ENCODE measurements at places on chromosomes 12 and 14.

- DNase-seq: peak; percentile 51
Observed at GRCh38 chr14:26887847-26888246, 290.0 kb upstream of the NOVA1 start.

DNA sequence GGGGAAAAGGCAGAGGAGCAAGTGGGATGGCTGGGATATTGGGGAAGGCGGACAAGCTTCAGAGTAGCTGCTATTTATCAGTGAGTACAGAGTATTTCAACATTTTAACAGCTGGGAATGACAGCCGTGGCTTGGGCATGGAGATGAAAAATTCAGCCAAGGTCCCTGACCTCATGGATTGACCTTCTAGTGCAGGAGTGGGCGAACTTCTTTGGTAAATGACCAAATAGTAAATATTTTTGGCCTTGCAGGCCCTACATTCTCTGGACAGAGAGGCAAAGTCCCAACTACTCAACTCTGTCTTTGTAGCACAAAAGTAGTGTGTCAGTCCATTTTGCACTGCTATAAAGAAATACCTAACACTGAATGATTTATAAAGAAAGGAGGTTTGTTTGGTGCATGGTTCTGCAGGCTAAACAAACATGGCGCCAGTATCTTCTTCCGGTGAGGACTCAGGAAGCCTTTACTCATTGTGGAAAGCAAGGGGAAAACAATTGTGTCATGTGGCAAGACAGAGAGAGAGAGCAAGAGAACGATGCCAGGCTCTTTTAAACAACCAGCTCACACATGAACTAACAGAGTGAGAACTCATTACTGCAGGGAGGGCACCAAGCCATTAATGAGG is 33.6 kb downstream of the TMEM233 start:
- no peak for DNase-seq

- peak; percentile 32 for DNase-seq
Observed at GRCh38 chr12:6062757-6063735, 61.4 kb downstream of the VWF start.

DNA sequence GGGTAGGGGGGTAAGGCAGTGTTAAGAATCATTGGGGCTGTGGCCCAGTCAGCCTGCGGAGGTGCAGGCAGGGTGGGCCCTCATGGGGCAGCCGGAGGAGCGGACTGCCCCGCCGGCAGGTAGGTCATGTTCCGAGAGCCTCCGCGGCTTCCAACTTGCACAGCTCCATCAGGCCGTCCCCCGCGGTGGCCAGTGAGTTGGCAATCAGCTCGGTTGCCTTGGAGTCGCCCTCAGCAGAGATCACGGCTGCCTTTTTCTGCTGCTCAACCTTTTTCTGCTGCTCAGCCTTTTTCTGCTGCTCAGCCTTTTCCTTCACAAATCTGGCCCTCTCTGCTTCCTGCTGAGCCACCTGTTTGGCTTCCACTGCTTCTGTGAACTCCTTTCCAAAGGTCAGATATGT is 41.1 kb upstream of the CSRNP2 start:
- DNase-seq: no peak

DNA sequence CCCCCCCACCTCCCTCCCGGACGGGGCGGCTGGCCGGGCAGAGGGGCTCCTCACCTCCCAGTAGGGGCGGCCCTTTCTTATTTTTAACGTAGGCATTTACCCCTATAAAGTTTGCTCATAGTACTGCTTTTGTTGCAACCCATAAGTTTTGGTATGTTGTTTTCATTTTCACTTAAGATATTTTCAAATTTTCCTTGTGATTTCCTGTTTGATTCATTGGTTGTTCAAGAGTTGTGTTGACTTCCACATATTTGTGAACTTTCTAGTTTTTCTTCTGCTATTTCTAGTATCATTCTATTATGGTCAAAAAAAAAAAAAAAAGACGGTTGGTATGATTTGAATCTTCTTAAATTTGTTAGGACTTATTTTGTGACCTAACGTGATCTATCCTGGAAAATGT is 6.5 kb downstream of the NOXRED1 start:
- no peak for DNase-seq

GRCh38 chr12:106767206-106767605 is 7.3 kb upstream of the RIC8B start:
- DNase-seq: no peak

GRCh38 chr14:99037777-99038430 is 234.1 kb downstream of the BCL11B start:
- DNase-seq: no peak

GRCh38 chr12:68667896-68668295 is 18.9 kb upstream of the NUP107 start:
- no peak for DNase-seq

DNA sequence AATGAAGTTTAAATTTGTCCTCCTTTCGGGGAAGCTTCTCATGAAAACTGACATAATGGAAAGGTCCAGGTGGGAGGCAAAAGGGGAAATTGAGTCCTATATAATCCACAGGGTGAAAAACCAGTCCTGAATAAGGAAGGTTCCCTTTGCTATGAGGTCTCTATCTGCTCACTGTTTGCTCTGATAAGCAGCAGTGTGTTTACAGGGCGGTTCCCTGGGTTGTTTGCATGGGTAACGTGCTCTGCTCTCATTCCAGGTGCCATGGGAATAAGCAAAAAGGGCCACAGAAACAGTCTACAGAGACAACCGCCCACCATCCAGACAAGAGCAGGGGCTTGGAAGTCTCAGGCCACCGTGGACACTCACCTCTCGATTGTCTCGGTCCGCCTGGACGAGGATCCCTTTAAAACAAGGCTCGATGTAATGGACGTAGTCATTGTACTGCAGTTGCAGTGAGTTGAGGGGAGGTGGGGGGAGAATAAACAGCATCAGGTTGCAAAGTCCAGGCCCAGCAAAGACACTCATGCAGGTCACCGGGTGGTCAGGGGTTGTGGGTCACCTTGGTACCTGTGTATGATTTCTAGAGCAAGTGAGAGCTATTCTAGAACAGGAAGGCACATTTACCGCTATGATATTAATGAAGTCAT is 32.7 kb downstream of the CACNA2D4 start:
- no peak for DNase-seq

DNA sequence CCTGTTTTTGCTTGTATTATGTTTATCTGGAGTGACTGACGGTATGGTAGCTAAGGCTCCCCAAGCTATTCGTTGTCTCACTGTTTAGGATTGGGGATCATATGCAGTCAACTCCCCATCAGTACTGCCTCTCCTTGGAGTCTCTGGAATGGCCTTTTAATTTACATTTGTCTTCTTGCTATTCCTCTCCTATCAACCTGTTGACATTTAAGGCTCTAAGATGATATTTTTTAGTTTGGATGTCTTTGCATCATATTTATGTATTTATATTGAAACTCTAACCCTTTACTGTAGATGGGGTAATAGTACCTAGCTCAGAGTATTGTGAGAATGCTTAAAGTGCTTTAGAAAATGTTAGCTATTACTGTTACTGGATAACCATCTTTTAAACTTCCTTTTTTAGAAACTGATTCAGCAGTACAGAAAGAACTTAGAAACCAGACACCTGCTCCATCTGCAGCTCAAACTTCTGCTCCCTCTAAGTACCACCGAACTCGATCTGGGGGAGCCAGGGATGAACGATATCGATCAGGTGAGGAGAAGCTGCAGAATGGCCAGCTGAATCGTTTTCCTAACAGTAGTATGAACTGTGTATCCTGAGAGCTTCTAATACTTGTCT is 123.5 kb upstream of the ATF1 start:
- DNase-seq: no peak

DNA sequence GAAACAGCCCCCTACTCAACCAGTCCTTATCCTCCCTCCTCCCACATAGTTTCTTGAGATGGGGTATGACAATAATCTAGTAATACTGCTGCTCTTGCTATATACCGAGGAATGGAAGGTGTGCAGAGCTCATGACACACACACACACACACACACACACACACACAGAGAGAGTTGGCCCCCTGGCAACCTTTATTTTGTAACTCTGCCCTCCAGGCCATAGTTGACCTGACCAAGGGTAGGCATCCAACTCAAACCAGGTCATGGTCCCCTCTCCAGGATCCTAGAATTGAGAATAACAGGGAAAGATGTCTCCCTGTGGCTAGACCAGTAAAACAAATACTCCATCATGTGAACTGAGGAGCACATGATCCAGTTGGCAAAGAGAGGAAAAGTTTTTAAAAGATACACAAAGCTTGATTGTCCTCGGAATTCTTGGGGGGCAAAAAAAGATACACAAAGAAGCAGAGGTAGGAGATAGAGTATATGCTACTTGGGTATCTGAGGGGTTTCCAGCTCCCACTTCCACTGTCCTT is 11.3 kb downstream of the ERO1A start:
- no peak for DNase-seq

DNA sequence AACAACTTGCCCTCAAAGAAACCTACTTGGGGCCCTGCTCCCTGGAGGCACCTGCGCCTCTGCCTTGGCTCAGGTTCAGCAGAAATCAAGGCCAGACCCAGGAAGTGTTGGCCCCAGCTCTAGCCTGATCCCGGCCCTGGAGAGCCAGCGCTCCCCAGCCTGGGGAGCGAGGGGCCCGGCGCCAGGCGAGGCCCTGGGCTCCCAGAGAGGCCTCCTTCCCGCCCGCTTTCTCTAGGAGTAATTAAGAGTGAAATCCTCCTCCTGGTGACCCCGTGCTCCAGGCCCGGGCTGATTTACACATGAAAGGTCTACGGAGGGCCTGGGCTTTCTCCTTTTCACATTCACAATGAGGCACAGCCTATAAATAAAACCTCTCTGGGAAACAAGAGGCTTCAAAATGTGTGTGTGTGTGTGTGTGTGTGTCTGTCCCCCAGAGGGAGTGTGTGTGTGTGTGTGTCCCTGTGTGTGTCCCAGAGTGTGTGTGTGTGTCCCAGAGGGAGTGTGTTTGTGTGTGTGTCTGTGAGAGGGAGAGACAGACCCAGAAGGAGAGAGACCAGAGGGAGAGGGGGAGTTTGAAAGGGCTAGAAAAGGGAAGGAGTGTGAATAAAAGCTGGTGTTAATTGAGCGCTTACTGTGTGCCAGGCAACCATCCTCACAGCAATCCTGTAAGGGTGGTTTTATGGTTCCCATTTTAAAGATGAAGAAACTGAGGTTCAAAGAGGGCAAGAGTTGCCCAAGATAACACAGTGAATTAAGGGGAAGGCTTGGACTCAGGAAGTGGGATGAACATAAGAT is 23.8 kb upstream of the COX6A1 start:
- DNase-seq: no peak

- peak; percentile 76 for DNase-seq
Observed at GRCh38 chr14:71703477-71703876, 228.8 kb upstream of the RGS6 start.

GRCh38 chr12:65126482-65126881 is 5.4 kb upstream of the WIF1 start:
- no peak for DNase-seq

DNA sequence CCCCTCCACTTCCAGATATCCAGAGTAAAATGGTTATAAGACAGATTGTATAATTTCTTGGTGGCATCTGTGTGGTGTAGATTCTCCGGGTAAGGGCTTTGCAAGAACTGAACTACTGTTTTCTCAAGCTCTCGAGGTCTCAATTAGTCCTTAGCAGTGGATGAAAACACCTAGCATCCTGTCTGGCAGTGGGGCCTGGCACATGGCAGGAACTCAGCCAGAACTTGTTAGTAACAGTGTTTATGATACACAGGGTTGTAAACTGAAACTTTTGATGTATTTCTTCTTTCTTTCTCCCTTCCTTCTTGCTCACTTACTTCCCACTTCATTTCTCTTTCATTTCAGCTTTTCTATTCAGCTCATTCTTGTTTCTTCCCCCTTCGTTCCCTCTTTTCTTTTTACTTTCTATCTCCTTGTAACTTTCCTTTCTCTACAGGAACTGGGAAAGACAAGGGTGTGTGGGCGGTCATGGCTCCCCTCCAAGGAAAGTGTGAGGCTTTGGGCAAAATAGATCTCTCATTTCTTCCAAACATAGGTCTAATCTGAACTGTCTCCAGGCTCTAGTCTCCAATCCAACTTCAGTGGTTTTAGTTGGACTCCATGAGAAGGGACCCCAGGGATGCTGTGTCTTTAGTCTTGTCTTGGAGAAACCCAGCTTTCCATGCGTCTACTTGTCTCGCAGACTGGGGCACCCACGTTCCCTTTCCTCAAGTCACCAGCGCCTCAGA is 159.7 kb downstream of the PAH start:
- no peak for DNase-seq

GRCh38 chr12:5568325-5568981 is 136.5 kb downstream of the NTF3 start:
- no peak for DNase-seq

DNA sequence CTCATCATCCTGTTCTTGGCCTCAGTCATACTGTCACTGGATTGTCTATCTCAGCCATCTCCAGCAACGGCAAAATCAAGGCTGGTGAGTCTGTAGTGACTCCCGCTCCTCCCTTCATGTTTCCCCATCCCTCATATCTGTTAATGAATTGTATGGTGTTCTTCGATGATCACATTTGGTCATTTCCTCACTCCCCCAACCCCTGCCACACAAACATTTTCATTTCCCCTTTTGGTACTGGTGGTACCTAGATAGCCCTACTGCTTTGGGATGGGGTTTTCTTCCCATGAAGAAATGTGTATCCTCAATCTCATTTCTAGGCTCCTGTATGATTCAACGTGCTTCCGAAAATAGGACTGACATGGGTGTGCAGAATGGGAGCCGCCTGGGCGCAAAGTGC is 2.7 kb upstream of the KLHL33 start:
- no peak for DNase-seq

DNA sequence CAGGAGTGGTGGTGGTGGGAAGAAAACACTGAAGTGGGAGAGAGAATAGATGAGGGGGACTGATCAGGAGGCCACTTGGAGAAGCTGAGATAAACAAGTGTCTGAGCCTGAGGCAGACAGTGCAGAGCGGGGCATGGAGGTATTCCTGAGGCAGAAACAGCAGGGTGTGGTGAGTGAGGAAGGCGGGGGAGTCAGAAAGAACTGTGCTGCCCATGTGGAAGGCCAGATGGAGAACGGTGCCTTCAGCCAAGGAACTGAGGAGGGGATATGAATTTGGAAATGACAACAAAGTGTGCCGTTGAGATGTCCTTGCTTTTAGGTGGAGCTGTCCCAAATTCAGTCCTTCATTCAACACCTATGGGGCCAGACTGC is 13.7 kb downstream of the APPL2 start:
- DNase-seq: no peak

- DNase-seq: no peak
Observed at GRCh38 chr14:101835566-101835965, 74.1 kb downstream of the PPP2R5C start.

GRCh38 chr12:27652174-27652763 is 44.0 kb upstream of the REP15 start:
- DNase-seq: peak; percentile 68

DNA sequence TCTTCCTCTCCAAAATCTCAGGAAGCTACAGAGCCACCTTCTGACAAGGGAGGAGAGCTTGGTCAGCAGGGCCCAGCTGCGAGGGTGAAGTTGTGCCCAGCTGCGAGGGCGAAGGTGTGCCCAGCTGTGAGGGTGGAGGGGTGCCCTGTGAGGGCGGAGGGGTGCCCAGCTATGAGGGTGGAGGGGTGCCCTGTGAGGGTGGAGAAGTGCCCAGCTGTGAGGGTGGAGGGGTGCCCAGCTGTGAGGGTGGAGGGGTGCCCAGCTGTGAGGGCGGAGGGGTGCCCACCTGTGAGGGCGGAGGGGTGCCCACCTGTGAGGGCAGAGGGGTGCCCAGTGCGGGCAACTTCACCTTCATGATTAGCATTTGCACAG is 20.4 kb upstream of the TTC7B start:
- DNase-seq: no peak

GRCh38 chr12:92472201-92472600 is 230.6 kb upstream of the PLEKHG7 start:
- DNase-seq: no peak
